Heart left ventricle (tissue), 16 donors: ENCODE measurements at places on chromosomes 1 and 21. TPM values are rescaled to one million over a fixed set of nuclear protein-coding genes. Genes with fewer than 3 reads are reported as not detected.

The ADAR gene
- 63.6 TPM for total RNA-seq

The LCE1E gene
- not detected for total RNA-seq

The IFNLR1 gene
- 3.4 TPM for total RNA-seq

The TAS1R2 gene
- not detected for total RNA-seq

The SPOCD1 gene
- total RNA-seq: not detected

The ATP1A4 gene
- 0.25 TPM for total RNA-seq

The MYBPH gene
- total RNA-seq: not detected

GRCh38 chr1:228007801-228008341 is 1.1 kb downstream of the WNT3A start:
- DNase-seq: no peak
- no peaks in the 10 kb centered on the region for H3K36me3 ChIP-seq
- H3K4me3 ChIP-seq: no peak overlapping the region
- no peak overlapping the region for H3K27ac ChIP-seq
- H3K4me1 ChIP-seq: no peaks in the 10 kb centered on the region

GRCh38 chr1:59007820-59008598 is 224.2 kb upstream of the JUN start:
- peak overlapping the region; percentile 7 for H3K27ac ChIP-seq
- H3K27me3 ChIP-seq: no peaks in the 10 kb centered on the region
- no peaks in the 10 kb centered on the region for H3K36me3 ChIP-seq
- H3K4me3 ChIP-seq: no peak overlapping the region
- no peak for DNase-seq

GRCh38 chr1:177346790-177347359 is 176.1 kb downstream of the BRINP2 start:
- no peaks in the 10 kb centered on the region for H3K36me3 ChIP-seq
- peaks cover 4% of the 10 kb centered on the region for H3K27me3 ChIP-seq
- H3K4me3 ChIP-seq: no peak overlapping the region
- no peak for DNase-seq

DNA sequence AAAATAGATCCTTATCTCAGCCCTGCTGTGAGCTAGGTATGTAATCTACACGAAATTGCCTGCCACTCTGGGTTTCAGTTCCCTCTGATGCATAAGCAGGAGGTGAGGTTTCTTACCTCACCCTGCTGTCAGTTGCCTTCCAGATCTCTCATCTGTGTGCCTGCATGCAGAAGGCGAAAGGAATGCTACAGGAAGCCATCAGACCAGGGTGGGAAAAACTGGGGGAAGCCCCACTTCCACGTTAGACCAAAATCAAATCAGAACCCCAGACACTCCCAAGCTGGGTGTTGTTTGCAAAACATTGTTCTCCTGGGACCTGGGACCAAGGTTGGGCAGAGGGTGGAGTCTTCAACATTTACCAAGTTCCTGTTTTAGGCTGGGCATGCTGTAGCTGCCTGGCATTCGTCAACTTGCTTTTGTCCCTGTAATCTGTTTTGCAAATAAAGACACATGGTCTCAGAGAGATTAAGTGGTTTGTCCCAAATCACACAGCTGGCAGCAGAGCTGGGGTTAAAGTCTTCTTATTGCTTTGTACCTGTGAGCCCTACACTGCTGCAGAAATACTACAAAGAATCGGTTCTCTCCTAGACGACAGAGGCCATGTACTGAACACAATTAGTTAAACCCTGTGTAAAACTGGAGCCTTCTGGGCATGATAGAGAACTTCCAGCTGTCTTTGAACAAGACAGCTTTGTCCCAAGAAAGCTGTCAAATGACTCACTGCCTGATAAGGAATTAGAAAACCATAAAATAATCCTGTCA is 389.7 kb upstream of the RUNX1 start:
- DNase-seq: no peak
- H3K27ac ChIP-seq: no peak overlapping the region
- H3K4me1 ChIP-seq: no peaks in the 10 kb centered on the region
- H3K36me3 ChIP-seq: no peaks in the 10 kb centered on the region

- DNase-seq: no peak
- H3K36me3 ChIP-seq: no peaks in the 10 kb centered on the region
- H3K4me3 ChIP-seq: no peak overlapping the region
- H3K27ac ChIP-seq: no peak overlapping the region
- H3K27me3 ChIP-seq: peaks cover 9% of the 10 kb centered on the region
Measured at GRCh38 chr21:41064334-41064791, 103.6 kb upstream of the BACE2 start.

DNA sequence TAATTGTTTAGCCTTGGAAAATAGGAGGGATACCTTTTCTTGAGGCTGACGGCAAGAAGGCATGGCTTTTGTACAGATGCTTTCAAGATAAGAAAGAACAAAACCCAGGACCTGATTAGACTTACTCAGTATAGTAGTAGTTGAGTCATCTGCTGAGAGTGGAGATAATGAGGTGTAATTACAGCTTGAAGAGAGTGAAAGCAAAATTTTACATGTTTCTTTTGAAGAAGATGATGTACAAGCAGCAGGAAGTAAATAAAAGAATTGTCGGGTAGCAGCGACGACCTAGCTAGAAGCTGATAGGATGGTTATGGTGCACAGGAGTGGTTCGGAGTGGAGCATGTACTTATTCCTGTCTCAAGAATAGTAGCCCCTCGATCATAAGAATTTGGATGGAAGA is 6.6 kb downstream of the ANGPTL1 start:
- no peaks in the 10 kb centered on the region for H3K27me3 ChIP-seq
- H3K36me3 ChIP-seq: peaks cover 6% of the 10 kb centered on the region
- H3K4me1 ChIP-seq: peaks cover 11% of the 10 kb centered on the region

DNA sequence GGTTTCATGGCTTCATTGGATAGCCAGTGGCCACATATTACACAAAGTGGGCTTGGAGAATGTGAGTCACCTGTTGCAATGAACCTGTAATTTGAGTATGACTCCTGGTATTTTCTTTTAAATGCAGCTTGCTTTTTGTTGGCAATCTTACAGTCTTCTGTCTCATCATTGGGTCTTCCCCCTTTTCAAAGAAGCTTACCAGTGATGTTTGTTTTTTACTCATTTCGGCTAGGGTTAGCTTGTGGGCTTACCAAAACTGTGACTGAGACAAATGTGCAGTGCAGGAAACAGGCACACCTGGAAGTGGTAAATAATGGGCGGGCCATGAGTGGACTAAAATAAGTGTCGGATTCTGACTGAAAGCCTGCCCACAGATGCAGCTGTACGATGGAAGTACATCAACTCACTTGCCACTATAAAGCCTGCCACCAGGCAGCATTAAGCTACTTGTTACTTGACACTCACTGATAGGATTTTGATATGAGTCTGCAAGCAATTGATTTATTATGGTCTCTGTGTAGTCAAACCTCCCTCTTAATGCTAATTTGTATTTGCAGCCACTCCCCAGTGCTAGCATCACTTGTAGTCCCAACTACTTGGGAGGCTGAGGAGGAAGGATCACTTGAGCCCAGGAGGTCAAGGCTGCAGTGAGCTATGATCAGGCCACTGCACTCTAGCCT is 4.2 kb downstream of the HHAT start:
- H3K27ac ChIP-seq: no peak overlapping the region
- no peak overlapping the region for H3K4me3 ChIP-seq
- H3K36me3 ChIP-seq: no peaks in the 10 kb centered on the region
- no peak for DNase-seq

- peaks cover 15% of the 10 kb centered on the region for H3K4me1 ChIP-seq
- peak overlapping the region; percentile 93 for H3K27ac ChIP-seq
- DNase-seq: peak; percentile 79
- H3K4me3 ChIP-seq: peak overlapping the region; percentile 84
- H3K27me3 ChIP-seq: peaks cover 65% of the 10 kb centered on the region
Measured at GRCh38 chr21:34889676-34890469, 159.2 kb downstream of the RUNX1 start.

DNA sequence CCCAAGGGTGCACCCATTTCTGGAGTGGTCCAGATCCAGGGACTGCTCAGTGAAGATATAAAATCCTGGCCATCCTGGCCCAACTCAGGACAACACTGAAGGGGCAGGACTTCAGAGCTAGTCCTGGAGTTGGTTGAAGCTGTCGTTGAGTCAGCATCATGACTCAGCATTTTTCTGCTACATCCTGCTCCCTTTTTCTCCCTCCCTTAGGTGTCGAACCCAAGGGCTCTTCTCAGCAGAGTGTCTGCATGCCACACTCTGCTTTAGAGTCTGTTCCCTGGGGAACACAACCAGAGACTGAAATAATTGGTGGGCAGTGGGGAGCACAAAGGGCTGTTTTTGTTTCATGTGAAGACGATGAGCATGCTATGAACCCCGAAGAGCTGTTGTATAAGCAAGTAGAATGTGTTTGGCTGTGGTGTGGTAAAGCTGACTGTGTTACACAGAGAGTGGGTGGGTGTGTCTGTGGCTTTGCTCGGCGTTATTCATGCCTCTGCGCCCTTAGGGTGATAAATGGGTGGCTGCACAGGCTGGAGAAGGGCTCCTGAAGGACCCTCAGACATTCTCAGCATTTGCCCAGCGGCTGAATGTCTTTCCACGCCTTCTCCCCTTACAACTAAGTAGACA is 167.2 kb downstream of the CYYR1 start:
- H3K4me3 ChIP-seq: no peak overlapping the region
- no peaks in the 10 kb centered on the region for H3K36me3 ChIP-seq
- H3K27ac ChIP-seq: no peak overlapping the region
- no peak for DNase-seq
- H3K27me3 ChIP-seq: no peaks in the 10 kb centered on the region

GRCh38 chr1:22702296-22703085 is 8.1 kb upstream of the EPHB2 start:
- no peaks in the 10 kb centered on the region for H3K36me3 ChIP-seq
- H3K4me1 ChIP-seq: no peaks in the 10 kb centered on the region
- DNase-seq: no peak
- no peak overlapping the region for H3K27ac ChIP-seq
- no peaks in the 10 kb centered on the region for H3K27me3 ChIP-seq
- H3K4me3 ChIP-seq: no peak overlapping the region

DNA sequence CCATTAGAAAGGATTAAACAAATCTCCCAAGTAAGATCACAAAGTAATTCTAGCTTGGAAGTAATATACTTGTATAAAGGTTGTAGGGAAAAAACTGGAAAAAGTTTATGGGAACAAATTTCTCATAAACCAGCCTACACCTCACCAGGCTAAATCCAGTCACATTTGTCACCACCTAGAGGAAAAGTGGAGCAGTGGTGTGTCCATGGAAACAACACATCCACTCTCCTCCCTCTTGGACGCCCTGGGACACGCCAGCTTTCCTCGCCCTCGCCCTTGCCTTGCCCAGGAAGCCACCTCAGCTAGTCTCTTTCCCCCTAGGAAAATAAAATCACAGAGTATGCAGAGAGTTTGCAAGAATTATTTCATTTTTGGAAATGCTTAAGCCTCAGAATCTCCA is 2.2 kb downstream of the PALMD start:
- H3K27ac ChIP-seq: peak overlapping the region; percentile 90
- peaks cover 53% of the 10 kb centered on the region for H3K4me1 ChIP-seq
- H3K27me3 ChIP-seq: no peaks in the 10 kb centered on the region
- peak overlapping the region; percentile 70 for H3K4me3 ChIP-seq
- H3K36me3 ChIP-seq: no peaks in the 10 kb centered on the region
- DNase-seq: peak; percentile 83

DNA sequence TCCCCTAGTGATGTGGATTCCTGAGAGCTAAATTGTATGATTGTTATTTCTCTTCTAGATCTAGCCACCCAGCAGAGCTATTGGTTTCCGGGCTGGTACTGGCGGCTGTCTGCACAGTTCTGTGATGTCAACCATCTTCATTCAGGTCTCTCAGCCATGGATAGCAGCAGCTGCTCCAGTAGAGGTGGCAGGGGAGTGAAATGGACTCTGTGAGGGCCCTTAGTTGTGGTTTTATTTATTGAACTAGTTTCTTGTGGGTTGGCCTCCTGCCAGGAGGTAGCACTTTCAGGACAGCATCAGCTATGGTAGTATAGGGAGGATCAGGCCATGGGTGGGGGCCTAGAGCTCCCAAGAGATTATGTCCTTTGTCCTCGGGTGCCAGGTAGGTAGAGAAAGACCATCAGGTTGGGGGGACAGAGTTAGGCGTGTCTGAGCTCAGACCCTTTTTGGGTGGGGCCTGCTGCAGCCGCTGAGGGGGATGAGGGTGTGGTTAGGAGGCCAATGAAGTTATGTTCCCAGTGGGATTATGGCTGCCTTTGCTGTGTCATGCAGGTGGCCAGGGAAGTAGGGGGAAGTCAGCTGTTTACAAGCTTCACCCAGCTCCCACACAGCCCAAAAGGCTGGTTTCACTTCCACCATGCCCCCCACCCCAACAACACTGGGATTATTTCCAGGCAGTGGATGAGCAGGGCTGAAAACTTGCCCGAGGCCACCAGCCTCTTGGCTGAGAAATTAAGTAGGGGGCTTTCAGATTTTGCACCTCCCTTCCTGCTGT is 55.1 kb upstream of the RGS4 start:
- H3K4me1 ChIP-seq: no peaks in the 10 kb centered on the region
- no peak overlapping the region for H3K4me3 ChIP-seq
- H3K27me3 ChIP-seq: no peaks in the 10 kb centered on the region
- no peak overlapping the region for H3K27ac ChIP-seq
- no peaks in the 10 kb centered on the region for H3K36me3 ChIP-seq

GRCh38 chr1:180234369-180235076 is 4.5 kb downstream of the LHX4 start:
- H3K4me3 ChIP-seq: peak overlapping the region; percentile 21
- peaks cover 99% of the 10 kb centered on the region for H3K27me3 ChIP-seq
- no peak for DNase-seq
- H3K4me1 ChIP-seq: peaks cover 21% of the 10 kb centered on the region

- no peak overlapping the region for H3K27ac ChIP-seq
- no peaks in the 10 kb centered on the region for H3K4me1 ChIP-seq
- no peak for DNase-seq
- H3K36me3 ChIP-seq: peaks cover 81% of the 10 kb centered on the region
- H3K27me3 ChIP-seq: no peaks in the 10 kb centered on the region
- no peak overlapping the region for H3K4me3 ChIP-seq
Measured at GRCh38 chr1:32855861-32856617, 14.7 kb downstream of the FNDC5 start.

DNA sequence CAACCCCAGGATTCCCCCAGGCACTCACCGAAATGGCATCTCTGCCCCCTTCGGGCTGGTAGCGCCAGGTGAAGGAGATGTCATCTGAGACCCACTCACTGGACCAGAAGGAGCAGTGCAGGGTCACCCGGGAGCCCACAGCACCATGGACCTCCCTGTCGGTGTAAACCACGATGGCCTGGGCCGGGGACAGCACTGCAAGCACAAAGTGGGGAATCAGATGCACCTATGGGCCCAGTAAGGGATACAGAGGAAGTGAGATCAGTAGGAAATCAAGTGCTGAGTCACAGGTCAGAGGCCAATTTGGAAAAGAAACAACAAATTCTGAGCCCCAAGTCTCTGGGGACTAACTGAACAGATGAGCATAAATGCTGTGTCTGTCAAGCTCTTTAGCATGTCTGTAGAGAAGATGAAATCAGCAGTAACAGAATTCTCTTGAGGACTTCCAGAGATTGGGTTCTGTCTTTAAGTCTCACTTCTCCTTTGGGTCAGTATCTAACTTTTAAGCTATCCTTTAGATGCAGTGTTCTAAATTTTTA is 2.5 kb downstream of the MPZ start:
- no peaks in the 10 kb centered on the region for H3K4me1 ChIP-seq
- no peaks in the 10 kb centered on the region for H3K27me3 ChIP-seq
- H3K36me3 ChIP-seq: no peaks in the 10 kb centered on the region
- no peak for DNase-seq
- no peak overlapping the region for H3K4me3 ChIP-seq
